Gastroesophageal sphincter (tissue), 4 donors: ENCODE measurements at places on chromosomes 7 and 10.

DNA sequence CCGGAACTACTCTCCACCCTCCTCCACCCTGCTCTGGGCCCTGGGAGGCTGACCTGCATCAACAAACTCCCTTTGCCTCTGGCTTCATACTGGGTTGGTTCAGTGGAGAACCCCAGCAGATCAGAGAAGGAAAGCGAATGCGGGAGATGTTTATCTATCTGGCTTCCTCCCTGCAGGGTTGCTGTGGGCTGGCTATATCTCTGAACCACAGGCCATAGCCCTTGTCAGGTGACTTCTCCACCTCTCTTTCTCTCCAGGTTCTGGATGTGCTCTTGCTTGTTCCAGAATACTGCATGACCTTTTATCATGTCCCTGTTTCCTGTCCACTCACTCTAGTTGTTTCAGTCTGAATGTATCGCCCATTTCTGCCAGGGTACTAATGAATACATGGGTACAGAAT lies 51.7 kb upstream of the IFRD1 start:
- ATAC-seq = no peak

GRCh38 chr10:97818572-97818971 lies 31.1 kb upstream of the GOLGA7B start:
- ATAC-seq = no peak

DNA sequence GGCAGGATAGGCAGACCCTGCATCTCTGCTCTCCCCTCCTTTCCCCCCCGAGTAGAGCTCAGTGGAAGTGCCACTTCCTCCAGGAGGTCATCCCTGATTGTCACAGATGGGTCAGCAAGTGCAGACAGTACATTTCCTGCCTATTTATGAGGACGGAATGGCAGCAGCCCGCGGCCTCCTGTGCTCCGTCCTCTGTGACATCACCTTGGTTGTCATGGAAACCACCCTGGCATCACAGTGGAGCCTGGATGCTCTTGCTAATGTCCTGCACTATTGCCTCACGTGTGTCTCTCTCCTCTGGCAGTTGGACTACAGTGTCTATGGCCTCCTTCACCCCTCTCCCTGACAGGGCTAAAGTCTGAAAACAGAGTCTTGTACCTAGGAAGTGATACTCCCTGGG lies 148.6 kb downstream of the SH3PXD2A start:
- no peak for ATAC-seq

DNA sequence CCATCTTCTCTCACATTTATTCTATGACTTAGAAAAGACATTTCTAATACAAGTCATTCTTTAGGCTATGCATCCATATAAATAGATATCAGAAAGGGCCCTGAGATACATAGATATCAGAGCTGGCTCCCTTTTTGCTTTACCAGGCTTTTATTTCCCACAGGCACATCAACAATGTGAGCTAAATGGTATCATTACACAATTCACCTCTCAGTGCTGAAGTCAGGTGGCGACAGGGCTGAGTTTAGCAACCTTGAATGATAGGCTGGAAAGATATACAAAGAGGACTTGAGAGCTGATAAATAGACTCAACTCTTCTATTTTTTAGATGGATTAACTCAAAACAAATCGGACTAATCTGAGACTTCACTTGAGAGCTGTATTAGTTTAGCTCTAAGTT lies 189.2 kb upstream of the COL1A2 start:
- no peak for ATAC-seq

GRCh38 chr7:14024406-14024805 lies 34.9 kb upstream of the ETV1 start:
- no peak for ATAC-seq

- no peak for ATAC-seq
These were observed 23.3 kb downstream of the AQP1 start for GRCh38 chr7:30934732-30935568.

- ATAC-seq = no peak
These were observed 41.4 kb downstream of the GSDME start for GRCh38 chr7:24715661-24716479.

GRCh38 chr7:23967949-23968599 lies 258.1 kb downstream of the STK31 start:
- no peak for ATAC-seq

- ATAC-seq = no peak
These were observed 168.7 kb downstream of the TMEM178B start for GRCh38 chr7:141242568-141242967.
